Left ventricle myocardium superior (tissue), 1 donor: ENCODE measurements at places on chromosomes 3 and 15. TPM values are rescaled to one million over a fixed set of nuclear protein-coding genes. Genes with fewer than 3 reads are reported as not detected.

The RAD54L2 gene
- total RNA-seq = 10.4 TPM

GRCh38 chr15:94305133-94305532, 73.8 kb downstream of the MCTP2 start:
- no peak for DNase-seq

DNA sequence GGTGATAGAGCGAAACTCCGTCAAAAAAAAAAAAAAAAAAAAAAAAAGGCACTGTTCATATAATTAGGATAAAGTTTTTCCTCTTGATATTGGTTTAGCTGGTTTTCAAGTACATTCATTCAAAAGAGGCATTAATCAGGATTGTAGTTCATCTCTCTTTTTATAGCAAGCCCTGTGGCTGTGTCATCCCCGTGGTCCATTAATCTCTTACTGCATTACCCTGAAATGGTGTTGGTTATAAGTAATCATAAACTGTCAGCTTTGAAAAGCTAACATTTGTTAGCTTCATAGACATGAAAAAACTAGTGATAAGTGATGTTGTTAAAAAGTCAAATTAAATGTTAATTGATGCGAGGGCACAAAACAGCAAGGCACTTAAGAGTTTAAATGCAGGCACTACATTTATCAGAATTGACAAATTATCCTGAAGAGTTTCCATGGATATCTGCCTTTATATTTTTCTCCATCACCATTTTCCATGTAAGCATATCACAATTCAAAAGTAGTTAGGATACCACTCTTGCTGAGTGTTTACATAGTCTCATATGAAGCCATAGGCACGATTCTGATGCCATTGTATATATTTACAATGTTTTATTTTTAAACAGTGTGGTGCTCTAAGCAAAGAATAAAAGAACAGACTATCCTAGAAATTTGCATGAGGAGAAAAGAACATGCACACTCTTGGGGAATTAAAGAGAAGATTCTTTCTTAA, 193.1 kb downstream of the OTOL1 start:
- DNase-seq = no peak

GRCh38 chr3:177287231-177287630, 89.9 kb upstream of the TBL1XR1 start:
- no peak for DNase-seq

GRCh38 chr3:94070341-94070911, 7.6 kb downstream of the NSUN3 start:
- no peak for DNase-seq

DNA sequence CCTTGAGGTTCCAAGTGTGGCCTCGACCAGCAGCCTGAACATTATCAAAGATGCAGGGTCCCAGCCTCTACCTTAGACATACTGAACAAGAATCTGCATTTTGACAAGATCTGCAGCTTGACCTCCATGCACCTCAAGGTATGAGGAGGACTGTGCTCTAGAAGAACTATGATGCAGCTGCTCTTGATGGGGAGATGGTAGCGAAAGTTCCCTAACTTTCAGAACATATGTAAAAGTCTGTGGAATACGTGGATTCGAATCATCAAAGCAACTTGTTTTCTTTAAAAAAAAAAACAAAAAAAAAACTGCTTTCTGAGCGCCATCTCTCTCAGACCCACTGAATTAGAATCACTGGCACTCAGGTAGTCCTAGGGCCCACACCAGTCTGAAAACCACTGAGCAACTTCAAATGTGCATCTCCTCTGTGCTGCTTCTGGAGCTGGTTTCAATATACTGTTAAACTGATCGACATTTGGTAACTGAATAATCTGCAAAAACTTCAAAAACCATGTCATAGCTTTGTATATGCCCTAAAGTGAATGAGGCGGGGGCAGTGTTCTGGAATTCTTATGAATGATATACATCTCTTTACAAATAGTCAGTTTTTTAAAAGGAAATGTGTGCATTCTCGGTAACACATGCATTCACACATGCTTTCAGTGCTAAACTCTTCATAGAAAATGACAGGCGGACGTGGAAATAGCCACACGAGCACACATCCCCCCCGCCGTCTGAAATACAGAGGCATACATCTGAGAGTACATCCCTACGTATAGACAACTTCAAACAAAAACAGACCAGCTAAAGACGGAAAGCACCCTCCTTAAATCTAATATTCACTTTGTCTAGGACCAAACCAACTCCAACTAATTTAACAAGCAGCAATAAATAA, 128.8 kb downstream of the FOXP1 start:
- DNase-seq = no peak

- no peak for DNase-seq
Measured at GRCh38 chr15:38470816-38471215, 16.9 kb downstream of the FAM98B start.

The DRD3 gene
- not detected for total RNA-seq

GRCh38 chr15:93206893-93207292, 117.9 kb upstream of the RGMA start:
- no peak for DNase-seq

GRCh38 chr3:25855266-25855784, 65.4 kb downstream of the OXSM start:
- no peak for DNase-seq

GRCh38 chr3:105842943-105843342, 25.9 kb downstream of the CBLB start:
- no peak for DNase-seq
